ENCODE measurements at places on chromosomes 11 and 22.
A peak's percentile ranks its signal among the peaks of the same experiment; 100 is the strongest.

DNA sequence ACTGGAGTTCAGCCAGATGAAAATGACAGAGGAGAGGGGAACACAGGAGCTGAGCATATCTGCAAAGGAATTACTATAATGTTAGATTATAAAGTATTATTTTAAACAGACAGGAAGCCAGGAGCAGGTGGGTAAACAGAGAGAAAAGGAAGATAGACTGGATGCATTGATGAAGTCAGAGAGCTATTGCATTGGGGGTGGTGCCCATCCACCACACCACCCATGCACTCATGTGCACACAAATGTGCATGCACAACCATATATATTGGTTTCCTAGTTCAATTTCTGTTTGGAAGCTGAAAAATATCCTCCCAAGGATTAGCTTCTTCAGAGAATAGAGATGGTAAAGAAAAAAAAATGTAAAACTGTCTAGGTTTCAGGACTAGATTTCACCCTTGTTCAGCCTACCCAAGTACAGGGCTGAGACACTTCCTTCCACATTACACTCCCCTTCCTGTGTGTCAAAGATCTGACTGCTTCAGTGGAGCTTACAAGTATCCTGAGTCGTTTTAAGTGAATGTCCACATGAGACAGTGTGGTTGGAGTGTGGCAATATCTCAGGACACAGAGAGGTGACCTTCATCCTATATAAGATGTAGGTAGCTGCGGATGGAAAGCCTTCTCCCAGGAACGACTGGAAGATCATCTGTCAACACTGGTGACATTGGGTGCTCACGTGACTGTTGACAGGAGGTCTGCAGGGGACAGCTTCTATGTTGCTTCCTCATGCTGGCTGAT, 12.2 kb upstream of the SMPD1 start:
- no peak for DNase-seq

DNA sequence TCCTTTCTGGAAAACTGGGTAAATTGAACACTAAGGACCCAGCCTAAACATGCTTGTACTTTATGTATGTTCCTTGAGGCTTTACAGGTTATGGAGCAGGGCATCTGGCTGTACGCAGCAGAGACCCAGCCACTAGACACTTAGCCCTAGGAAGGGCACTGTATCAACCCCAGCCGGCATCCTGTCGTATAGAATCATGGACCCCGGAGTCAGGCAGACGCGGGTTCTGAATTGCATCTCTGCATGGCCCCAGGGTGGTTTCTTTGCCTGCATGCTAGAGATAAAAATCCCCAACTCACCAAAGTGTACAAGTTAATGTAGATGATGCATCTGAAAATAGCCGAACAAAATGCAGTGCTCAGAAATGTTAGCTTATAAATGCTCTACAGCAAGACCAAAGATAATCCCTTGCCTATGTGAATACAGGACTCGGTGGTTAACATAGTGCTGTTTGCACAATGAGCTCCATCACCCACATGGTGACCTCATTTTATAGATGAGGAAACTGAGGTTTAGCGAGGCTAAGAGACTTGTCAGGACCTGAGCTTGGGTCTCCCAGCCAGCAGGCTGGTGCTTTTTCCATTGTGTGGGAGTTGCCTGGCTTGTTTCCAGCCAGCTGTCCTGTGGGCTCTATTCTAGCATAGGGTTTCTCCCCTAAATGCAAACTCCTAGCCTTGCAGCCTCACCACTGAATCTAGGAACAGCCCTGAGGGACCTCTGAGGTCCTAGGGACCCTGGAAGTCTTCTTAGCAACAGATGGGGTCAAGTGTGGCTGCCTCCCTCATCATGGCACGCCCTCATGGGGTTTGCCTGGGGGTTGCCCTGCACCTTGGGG, 7.3 kb downstream of the CD6 start:
- DNase-seq: no peak

DNA sequence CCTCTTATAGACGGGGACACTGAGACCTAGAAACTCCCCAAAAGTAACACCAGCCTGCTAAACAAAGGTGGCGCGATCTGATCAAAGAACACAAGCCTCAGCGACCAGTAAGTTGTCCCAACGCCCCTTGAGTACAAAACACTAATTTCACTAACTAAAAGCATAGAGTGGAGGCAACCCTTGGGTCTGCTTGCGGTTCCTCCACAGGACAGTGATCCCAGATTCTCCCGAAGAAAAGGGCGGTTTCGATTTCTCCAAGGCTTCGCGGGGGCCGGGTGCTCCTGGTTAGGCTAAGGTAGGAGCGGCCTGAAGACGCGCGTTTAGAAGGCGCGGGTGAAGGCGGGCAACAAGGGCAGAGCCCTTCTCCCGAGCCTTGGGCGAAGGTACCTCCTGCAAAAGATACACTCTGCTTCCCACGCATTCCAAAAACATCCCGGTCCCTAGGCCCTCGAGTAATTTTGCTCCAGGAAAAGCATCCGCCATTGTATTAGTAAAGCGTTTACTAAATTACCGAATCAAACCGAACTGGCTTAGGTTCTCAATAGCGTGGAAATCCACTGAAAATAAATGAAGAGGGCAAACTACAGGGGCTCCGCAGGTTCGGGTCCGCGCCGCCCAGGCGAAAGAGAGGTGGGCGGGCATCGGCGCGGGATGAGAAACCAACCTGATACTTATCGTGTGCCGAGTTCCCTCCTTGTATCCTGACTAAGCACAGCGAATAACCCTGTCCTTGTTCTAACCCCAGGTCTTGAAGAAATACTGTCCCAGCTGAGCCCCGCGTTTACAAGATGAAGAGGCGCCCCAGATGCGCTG, 2.0 kb downstream of the WT1 start:
- no peak for DNase-seq

GRCh38 chr11:33540946-33541915, 159.4 kb downstream of the C11orf91 start:
- no peak for DNase-seq

GRCh38 chr11:29208117-29208516, 808.7 kb downstream of the KCNA4 start:
- DNase-seq: no peak

GRCh38 chr11:113850188-113850587, 25.2 kb downstream of the USP28 start:
- no peak for DNase-seq

- DNase-seq: no peak
These were observed 5.3 kb upstream of the JAML start for GRCh38 chr11:118230088-118230487.

- DNase-seq: no peak
These were observed 58.7 kb downstream of the AHNAK start for GRCh38 chr11:62487738-62488551.

DNA sequence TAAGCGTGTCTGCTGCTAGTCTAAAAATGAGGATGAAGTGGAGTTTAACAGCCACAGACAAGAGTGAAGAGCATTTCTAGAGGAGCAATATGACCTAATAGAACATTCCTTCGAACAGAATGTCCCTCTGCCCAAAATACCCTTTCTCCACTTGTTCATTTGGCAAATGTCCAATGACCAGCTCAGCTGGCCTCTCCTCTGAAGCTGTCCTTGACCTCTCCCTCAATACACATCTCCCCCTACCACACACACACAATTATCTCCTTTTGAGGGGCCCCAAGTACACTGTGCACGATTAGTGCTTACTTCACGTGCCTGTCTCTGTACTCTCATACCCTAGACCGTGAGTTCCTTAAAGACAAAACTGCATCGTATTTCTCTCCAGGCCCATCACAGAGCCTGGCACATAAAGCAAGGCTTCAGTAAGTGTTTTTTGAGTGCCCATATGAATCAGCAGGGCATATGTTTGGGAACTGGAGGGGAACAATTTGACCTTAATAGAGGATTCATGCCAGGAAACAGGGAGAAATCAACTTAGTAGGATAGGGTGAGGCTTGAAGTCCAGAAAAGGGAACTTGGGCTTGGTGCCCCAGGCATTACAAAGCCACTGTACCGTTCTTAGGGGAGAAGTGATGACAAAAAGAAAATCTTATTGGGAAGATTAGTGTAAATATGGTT, 18.1 kb upstream of the NCAM1 start:
- DNase-seq: no peak

DNA sequence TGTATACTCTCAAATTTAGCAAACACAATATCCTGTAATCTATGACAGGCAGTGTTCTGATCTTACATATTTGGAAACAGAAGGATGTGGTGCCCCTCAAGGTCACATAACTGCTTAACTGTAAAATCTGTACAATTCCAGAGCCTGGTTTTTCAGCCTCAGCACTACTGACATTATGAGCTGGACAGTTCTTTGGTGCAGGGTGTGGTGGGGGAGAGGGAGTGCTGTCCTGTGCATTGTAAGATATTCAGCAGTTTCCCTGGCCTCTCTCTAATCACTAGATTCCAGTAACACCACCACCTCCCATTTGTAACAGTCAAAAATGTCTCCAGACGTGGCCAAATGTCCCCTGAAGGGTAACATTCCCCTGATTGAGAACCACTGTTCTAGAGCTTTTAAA, 1.8 kb upstream of the OR5B21 start:
- DNase-seq: no peak

DNA sequence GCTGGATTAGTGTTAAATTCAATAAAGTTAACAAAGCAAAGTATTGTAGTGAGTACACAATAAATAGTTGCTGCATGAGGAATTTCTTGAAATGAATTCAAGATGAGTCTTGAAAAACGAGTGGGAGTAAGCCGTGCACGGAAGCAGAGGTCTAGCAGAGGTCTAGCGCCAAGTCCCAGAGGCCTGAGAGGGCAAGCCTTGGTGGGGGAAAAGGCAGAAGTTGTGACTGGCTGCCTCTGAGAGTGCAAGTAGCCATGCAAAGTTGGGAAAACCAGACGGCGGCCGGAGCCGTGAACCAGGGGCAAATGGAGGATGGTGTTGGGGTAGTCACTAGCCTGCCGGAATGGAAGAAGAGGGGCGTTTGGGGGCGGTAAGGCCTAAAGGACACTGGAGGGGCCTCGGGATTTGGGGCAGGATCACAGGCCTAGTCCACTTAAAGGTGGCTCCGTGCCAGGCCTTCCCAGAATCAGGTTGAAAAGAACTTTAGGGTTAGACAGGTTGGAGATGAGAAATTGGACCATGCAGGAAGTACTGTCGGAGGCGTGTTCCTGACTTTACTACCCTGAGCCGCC, 379 bp upstream of the SLC3A2 start:
- no peak for DNase-seq

- peak; percentile 39 for DNase-seq
These were observed 2.0 kb upstream of the FJX1 start for GRCh38 chr11:35615921-35616900.

DNA sequence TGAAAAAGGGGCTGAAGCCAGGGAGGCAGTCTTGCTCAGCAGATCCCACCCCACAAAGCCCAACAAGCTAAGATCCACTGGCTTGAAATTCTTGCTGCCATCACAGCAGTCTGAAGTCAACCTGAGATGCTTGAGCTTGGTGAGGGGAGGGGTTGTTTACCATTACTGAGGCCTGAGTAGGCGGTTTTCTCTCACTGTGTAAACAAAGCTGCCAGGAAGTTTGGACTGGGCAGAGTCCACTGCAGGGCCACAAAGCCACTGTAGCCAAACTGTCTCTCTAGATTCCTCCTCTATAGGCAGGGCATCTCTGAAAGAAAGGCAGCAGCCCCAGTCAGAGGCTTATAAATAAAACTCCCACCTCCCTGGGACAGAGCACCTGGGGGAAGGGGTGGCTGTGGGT, 746.1 kb upstream of the LRRC4C start:
- DNase-seq: no peak

GRCh38 chr11:48210052-48210451, 6.6 kb upstream of the OR4B1 start:
- no peak for DNase-seq

Measured in neuronal stem cell (in vitro differentiated cells).